NCI-H2081 treated with DMSO at 0.1 percent for 48 hours (cell line): ENCODE measurements at places on chromosomes 11 and 22.

- no peak for DNase-seq
Measured at GRCh38 chr22:28406246-28406645, 273.4 kb downstream of the TTC28 start.

GRCh38 chr11:65859812-65860277 is 388 bp upstream of the MUS81 start:
- no peak for DNase-seq

DNA sequence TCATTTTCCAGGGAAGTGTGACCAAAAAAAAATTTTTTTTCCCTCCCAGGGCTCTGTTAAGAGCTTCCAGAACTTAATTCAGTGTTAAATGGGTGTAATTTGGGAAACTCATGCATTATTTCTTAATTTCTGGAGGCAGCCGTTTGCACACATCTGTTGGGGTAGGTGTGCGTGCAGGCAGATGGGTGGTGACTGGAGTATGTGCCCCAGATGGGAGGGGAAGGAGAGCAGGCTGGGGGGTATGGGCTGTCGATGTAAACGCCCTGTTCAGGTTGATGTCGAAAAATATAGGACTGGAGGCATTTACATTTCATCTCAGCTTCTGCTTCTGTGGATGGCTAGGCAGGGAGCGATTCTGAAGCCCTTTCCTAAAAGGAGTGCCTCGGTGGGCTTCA is 13.7 kb upstream of the SHISAL1 start:
- DNase-seq: no peak

- DNase-seq: no peak
Measured at GRCh38 chr11:112784323-112785073, 176.7 kb upstream of the NCAM1 start.

GRCh38 chr11:96798445-96798844 is 408.6 kb downstream of the JRKL start:
- DNase-seq: no peak

DNA sequence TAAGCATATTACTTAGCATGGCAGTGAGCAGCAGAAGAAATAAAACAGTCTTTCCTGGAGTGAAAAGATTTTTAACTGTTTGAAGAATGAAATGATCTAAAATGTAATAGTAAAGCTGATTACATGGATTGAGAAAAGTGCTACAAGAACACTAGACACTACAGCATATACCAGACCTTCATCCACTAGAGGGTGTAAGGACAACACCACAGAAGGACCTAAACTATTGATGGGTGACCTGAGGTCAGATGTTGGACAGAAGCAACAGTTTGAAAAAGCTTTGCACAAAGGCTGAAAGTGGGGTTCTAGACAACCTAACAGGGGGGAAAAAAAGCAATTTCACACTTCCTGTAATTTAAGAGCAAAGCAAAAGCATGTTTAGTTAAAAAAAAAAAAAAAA is 97.7 kb downstream of the RBFOX2 start:
- DNase-seq: no peak

- no peak for DNase-seq
Measured at GRCh38 chr11:95324826-95325225, 93.8 kb upstream of the SESN3 start.

DNA sequence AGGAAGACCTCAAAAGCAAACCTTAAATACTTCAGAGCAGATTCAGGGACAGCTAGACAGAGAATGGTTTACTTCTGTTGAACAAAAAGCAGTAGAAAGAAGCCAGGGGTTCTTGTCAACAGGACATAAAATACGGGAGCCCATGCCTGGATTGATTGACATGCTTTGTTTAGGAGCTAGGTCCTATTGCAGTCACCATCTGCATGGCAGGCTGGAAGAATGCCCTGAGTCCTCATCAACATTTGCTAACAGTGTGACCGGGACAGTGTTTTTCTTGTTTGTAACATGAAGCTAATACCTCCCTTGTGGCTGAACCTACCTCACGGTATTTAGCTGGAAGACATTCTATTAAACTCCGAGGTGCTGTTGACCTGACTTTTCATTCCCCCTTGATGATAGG is 225.4 kb downstream of the NTM start:
- DNase-seq: no peak

- no peak for DNase-seq
Measured at GRCh38 chr22:20868025-20868962, 9.5 kb downstream of the SNAP29 start.

- no peak for DNase-seq
Measured at GRCh38 chr11:62666259-62666926, 1.3 kb downstream of the CSKMT start.

DNA sequence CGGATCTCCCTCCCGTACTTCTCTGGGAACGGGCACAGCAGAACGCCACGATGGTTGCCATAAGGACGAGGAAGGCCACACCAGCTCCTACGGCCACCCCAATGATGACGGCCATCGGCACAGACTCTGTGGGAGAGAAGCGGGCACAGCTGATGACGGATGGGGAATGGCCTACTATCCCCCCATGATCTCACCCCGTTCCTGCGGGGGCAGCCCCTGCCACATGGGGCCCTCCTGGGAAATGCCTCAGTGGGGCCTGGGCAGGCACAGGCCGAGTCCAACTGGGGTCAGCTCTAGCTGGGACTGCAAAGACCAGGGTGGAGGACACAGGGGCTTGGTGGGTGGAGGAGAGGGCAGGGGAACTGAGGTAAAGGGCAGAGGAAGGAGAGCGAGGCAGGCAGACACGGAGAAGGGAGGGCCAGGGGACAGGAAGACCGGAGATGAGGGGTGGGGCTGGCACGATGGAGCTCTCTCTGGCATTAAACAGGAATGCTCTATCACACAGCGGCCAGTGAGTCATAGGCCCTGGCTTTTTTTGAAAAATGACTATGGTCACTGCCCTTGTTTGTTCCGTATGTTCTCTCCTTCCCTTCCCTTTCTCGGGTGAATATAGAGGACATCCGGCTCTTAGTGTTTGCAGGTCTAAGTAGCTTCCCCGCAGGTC is 76.0 kb downstream of the ST3GAL4 start:
- no peak for DNase-seq

DNA sequence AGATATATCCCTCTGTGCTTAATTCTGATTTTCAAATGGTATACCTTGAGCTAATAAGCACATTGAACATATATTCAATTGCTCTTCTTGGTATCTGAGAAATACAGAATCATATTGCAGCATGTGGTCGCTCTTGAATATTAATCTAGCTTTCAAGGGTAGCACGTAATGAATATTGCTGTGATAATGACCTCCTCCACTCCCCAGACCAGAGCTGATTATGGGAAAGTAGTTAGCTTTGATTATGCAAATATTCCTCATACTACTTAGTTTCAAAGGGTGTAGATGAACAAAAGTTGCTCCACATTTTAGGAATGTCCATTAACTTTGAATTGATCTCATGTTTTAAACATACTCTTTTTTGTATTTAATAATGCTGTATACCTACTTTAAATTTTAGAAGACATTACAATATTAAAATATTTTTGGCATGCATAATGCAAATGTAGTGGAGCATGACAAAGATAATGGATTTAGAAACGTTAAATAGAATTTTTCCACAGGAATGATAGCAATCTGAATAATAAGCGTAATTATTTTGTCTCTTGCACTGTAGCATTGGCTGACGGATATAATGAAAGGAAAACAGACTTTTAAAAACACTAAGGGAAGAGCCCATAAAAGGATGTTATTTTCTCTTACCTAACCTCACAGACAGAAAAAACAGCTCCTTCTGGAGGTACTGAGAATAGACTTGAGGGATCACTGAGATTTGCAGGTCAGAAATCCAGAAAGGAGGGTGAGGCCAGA is 27.2 kb downstream of the KBTBD3 start:
- no peak for DNase-seq

GRCh38 chr11:72338741-72339140 is 94.8 kb upstream of the PHOX2A start:
- no peak for DNase-seq

GRCh38 chr11:36617543-36618362 is 19.7 kb upstream of the RAG2 start:
- DNase-seq: no peak

DNA sequence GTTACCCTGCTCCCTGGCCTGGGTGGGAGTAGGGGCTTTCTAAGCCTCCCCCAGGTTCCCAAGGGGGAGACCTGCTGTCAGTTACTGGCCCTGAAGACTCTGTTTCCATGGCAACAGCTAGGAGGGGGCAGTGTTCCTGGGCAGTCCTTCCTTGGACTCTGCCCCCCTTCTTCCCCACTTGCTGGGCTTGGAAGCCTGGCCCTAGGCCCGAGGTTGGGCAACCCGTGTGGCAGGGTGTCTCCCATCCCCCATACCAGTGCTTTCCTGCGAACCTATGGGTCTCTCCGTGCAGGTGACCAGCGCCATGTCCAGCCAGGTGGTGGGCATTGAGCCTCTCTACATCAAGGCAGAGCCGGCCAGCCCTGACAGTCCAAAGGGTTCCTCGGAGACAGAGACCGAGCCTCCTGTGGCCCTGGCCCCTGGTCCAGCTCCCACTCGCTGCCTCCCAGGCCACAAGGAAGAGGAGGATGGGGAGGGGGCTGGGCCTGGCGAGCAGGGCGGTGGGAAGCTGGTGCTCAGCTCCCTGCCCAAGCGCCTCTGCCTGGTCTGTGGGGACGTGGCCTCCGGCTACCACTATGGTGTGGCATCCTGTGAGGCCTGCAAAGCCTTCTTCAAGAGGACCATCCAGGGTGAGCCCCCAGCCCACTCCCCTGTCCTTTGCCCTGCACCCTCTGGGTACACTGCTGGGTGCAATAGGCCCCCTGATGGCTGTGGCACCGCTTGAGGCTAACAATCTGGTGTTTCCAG is 1.7 kb downstream of the ESRRA start:
- no peak for DNase-seq

- DNase-seq: no peak
Measured at GRCh38 chr22:30224161-30224857, 22.2 kb downstream of the LIF start.

GRCh38 chr11:9459667-9460321 is 1.0 kb upstream of the ZNF143 start:
- DNase-seq: no peak

DNA sequence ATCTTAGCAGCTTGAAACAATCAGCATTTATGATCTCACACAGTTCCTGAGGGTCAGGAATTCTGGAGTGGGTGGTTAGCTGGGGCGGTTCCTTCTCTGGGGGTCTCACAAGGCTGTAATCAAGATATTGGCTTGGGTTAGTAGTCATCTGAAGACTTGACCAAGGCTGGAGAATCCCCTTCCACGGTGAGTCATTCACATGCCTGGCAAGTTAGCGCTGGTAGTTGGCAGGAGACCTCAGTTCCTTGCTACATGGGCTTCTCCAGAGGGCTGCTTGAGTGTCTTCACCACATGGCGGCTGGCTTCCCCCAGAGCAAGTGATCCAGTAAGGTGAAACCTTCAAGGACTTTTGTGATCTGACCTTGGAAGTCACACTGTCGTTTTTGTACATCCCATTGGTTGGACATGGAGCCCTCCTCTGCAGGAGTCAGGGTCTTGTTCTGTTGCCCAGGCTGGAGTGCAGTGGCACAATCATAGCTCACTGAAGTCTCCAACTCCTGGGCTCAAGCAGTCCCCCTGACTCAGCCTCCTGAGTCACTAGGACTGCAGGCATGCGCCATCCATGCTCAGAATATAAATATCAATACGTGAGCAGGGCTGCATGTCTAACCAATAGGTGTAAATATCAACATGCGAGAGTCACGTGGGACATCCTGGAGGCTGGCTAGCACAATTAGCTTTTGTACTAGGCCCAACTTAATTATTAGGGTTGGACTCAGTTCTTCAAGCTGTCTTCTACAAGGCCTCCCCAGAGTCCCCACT is 7.2 kb upstream of the NIPSNAP1 start:
- no peak for DNase-seq

DNA sequence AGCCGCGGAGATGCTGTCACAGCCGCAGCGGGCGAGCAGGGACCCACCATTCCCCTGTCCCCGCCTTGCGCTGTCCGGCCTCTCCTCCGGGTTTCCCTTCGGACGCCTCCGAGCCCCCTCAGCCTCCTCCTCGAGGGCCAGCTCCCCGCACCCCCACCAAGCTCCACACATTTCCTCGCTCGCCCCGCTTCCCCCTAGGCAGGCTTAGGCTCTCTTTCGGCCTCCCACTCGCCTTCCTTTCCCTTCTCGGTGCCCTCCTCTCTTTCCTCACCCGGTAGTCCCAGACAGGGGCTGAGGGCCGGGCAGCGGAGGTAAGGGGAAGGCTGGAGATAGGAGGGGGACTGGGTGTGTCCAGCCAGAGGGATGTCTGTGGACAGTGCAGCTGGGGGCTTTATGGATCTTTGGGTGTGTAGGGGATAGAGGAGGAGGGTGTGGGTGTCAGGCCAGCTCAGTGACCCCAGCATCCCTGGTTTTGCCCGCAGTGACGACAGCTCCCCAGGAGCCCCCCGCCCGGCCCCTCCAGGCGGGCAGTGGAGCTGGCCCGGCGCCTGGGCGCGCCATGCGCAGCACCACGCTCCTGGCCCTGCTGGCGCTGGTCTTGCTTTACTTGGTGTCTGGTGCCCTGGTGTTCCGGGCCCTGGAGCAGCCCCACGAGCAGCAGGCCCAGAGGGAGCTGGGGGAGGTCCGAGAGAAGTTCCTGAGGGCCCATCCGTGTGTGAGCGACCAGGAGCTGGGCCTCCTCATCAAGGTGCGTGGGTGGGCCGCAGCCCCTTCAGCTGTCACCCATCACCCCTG is 1.6 kb downstream of the KCNK4 start:
- no peak for DNase-seq

DNA sequence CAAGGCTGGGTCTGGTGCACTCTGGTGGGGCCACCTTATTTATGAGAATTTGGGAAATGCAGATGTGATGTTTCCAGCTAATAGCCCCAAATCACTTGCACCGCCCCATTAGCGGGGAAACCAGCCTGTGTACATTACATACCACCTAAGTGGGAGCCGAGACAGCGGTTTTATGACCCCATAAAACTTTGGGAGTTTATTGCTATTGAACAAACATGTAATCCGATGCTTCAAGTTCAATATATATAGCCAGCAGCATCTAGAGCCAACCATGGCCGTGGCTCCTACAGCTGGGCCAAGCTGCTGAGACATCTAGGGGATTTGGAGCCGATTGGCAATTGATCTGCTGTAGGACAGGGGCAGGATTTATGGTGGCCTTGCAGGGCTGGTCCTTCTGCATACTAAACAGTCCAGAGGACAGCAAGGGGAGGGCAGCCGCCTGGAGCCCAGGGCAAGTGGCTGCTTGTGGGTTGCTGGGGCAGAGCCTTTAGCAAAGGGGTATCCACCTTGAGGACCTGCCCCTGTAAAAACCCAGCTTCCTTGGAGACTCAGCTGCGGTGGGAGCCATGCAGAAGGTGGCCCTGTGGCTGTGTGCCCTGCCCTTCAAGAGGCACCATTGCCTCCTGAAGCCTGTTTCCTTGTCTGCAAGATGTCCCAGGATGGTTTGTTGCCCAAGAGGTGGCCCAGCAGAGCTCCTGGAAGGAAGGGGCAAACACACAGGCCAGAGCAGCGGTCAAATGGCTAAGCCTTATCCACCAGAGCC is 47.9 kb upstream of the CCDC188 start:
- no peak for DNase-seq

DNA sequence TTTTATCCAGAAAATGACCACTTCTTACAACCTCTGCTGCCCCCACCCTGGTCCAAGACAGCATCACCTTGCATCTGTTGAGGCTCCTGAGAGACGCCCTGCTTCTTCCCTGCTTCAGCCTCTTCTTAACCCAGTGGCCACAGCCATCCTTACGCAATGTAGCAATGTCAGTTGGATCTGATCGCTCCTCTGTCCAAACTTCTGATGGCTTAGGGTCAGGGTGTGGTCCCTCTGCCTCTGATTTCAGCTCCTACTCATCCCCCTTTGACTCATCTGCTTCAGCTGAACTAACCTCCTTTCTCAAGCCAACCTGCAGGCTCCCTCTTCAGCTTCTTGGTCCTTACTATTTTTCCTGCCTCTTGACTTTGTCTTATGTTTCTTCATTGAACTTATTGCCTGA is 280.8 kb downstream of the KIRREL3 start:
- DNase-seq: no peak
